Motor neuron (in vitro differentiated cells): ENCODE measurements at places on chromosomes 13 and 19. TPM values are rescaled to one million over a fixed set of nuclear protein-coding genes. Genes with fewer than 3 reads are reported as not detected.

- ATAC-seq, result peak; percentile 47
Measured at GRCh38 chr19:19540715-19541515, 2.9 kb downstream of the CILP2 start.

DNA sequence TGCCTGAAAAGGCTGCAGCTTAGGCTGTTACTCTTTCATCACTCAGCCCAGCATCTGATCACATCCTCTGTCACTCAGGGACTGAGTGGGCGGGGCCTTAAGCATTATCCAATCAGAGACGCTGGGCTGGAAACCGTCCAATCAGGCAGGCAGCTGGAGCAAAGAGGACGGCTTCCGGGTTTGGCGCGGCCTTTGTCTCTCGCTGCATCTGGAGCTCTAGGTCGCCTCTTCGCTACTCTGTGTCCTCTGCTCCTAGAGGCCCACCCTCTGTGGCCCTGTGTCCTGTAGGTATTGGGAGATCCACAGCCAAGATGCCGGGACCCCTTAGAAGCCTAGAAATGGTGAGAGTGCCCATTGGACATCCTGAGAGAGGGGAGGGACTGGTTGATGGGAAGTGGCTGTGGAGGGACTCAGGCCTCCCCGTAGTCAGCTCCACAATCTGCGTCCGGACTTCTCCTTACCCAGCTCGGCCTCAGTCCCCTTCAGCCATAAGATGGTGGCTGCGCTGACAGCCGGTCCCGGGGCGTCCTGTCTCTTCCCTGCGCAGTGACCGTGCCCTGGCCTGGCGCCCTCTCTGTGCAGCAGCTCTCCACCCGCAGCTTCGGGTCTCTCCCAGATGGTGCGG lies at the start of gene ZNF486:
Gene ZNF486, plus strand, starts transcription at position 195 of the 625 bp plus-strand sequence. Its CDS starts 117 bp downstream, at position 312.
- ATAC-seq, result peak; percentile 86

GRCh38 chr13:41988244-41988643 lies 27.3 kb upstream of the VWA8 start:
- no peak for ATAC-seq

- peak; percentile 73 for ATAC-seq
Measured at GRCh38 chr13:33676045-33676989, 141.6 kb upstream of the RFC3 start.

GRCh38 chr19:1074544-1075283 lies 7.7 kb downstream of the ARHGAP45 start:
- no peak for ATAC-seq

The FFAR1 gene
- 0.50 TPM in 1 of 2 replicates, not detected in the other for total RNA-seq

The SERPINE3 gene
- 0.14 TPM in 1 of 2 replicates, not detected in the other for total RNA-seq

- peak; percentile 84 for ATAC-seq
Measured at GRCh38 chr19:42370068-42370520, 20.0 kb downstream of the CNFN start.

- ATAC-seq, result peak; percentile 14
Measured at GRCh38 chr19:4654437-4655361, 15.4 kb downstream of the TNFAIP8L1 start.

DNA sequence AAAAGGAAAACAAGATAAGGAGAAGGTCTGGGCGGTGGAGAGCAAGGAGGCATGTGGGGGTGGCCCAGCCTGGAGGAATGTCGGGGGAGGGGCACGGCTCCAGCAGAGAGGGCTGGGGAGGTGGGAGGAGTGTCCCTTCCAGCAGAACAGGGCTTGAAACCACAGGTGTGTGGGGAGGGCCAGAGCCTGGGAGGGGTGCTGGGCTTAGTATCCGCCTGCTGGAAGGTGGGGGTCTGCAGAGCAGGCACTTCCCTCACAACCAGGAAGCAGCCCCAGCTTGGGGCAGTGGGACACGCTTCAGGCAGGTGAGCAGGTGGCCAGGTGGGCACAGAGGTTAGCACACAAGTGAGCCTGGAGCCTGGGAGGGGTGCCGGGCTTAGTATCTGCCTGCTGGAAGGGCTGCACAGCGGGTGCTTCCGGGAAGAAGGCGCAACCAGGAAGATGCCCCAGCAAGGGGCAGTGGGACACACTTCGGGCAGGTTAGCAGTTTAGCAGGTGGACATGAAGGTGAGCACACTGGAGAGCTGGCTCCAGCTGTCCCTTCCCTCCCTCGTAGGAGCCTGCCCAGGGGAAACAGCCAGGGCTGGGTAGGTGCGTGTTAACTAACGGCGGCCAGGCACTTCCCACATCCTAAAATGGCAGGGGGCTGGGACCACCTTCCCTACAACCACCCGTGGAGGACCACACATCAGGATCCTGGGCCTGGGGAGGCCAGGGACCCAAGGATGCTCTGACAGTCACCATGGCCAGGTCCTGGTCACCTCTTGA lies 3.0 kb downstream of the GAS6 start:
- no peak for ATAC-seq

The LRG1 gene
- total RNA-seq, result 0.10 and 0.16 TPM in 2 replicates

The ZNF555 gene
- total RNA-seq, result 6.4 and 7.0 TPM in 2 replicates

The FKRP gene
- 28.0 and 32.8 TPM in 2 replicates for total RNA-seq

DNA sequence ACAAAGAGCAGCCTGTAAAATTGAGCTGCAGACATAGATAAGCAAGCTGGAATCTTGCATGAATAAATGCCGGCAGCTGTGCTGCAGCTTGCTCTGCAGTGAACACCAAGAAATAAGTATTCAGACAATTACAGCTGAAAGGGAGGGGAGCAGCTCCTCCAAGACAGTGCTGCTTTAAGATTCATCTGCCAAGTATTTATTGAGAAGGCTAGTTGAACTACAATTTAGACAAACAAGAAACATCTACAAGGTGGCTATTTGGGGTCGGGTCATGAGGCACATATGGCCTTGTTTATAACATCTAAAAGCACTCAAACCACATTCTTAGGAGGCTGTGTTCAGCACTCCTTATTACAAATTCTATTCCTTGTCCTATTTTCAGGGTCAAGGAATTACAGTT lies 34.9 kb downstream of the ZNF726 start:
- no peak for ATAC-seq

The LILRB4 gene
- total RNA-seq, result not detected in 2 replicates

DNA sequence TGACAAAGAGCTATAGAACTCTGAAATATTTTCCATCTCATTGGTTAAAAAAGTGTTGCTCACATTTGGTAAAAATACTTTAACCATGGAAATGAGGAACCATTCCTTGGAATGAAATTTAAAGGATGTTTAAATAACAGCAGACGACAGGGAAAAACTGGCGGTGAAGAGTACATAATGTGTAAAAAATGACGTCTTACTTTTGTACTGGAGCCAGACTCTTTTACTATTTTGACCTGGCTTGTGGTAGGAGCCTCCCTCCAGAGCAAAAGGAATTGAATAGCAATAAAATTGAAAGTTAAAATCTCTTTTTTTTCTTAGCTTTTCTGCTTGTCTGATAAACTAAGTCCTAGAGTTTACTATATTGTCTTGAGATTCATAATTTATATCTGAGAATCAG lies 426.2 kb upstream of the KLHL1 start:
- no peak for ATAC-seq

- no peak for ATAC-seq
Measured at GRCh38 chr19:48004236-48004635, 9.8 kb downstream of the ELSPBP1 start.

GRCh38 chr19:28577233-28577632 lies 635.7 kb downstream of the UQCRFS1 start:
- no peak for ATAC-seq

DNA sequence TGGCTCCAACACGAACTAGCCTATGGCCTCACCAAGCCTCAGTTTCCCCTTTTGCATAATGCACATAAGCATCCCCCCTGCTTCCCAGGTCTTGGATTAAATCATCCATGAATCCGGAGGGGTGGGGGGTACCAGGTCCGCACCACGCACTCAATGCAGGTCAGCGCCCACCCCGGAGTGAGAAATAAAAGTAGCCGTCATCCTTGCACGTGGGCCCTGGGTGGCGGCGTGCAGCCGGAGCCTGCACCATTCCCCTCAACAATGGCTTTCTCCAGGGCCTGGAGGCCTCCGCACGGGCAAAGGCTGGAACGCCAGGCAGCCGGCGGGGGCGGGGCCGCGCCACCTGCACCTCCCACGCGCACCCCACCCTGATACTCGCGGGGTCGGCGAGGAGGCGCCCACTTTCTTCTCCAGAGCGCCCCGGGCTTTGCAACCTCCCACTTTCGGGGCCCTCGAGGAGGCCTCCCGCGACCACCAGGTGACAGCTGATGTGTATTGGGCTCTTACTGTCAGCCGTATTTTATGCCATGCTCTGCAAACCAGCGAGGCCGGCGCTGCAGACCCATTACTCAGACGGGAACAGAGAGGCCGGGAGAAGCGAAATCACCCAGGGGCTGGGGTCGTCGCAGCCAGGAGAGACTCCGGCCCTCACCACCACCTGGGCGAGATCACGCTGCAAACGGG lies 767 bp upstream of the GADD45B start:
- ATAC-seq, result peak; percentile 1

- ATAC-seq, result no peak
Measured at GRCh38 chr13:41099986-41100385, 32.6 kb downstream of the KBTBD6 start.

DNA sequence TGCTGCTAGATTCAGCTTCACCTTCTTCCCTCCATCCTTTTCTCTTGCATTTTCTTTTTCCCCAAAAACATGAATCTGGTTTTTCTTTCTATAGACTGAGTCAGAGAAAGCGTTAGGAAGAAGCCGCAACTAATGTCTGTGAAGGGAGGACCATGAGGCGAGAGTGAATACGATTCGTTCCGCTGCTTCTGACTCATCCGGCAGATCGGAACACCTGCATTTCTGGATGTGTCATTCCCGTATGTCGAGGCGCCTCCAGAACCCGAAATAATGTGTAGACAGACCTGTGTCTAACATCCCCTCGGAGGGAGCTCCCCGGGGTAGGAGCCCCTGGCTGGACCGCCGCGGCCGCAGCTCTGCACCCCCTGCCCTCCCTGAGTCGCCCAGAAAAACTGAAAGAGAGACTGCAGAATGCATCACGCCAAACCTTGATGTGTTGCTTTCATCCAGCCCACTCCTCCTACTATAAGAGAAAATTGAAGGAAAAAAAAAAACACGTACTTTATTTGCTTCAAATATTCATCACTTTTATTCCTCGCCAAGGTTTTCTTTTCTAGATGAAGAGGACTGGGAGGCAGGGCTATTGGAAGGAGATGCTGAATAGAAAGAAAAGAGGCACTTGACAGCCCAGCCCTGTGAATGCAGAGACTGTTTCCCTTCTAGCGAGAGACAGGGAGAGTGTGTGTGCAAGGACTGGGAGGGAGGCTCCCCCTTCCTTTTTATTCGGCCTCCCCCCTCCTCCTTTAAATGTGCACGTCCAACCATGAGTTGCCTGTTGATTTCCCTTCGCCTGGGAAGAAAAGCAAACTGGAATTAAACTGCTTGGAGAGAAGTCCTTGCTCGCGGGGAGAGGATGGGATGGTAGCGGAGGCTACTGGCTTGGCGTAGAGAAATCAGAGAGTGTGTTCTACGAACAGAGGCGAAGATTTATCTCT lies 616 bp upstream of the PCDH17 start:
- ATAC-seq, result no peak

DNA sequence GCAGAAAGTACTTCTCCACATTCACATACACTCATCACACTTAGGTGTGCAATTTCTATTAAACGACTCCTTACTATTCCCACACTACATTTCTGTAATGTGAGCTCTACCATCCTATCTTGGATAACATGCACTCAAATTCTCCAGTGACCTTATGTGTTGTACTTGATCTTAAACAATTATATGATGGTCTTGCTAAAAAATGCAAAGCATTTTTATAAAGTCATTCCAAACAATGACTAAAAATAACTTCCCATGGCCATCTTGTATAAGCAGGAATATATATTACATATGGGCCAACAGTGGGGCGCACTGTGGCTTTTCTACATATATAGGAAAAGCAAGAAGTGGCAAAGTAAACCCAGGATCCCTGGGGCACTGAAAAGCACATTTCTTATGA lies 155.5 kb downstream of the FLT1 start:
- ATAC-seq, result no peak

- no peak for ATAC-seq
Measured at GRCh38 chr13:73991384-73991783, 142.8 kb downstream of the KLF12 start.

GRCh38 chr13:28471421-28471820 lies 23.5 kb downstream of the FLT1 start:
- ATAC-seq, result no peak

- ATAC-seq, result no peak
Measured at GRCh38 chr13:98975822-98976261, 2.0 kb downstream of the DOCK9 start.

GRCh38 chr13:40149611-40150274 lies 494.3 kb downstream of the COG6 start:
- ATAC-seq, result no peak

The ZNF681 gene
- 0.19 TPM in 1 of 2 replicates, not detected in the other for total RNA-seq

GRCh38 chr13:33784738-33785137 lies 33.2 kb upstream of the RFC3 start:
- ATAC-seq, result no peak

The CEBPG gene
- 15.7 and 17.0 TPM in 2 replicates for total RNA-seq

GRCh38 chr13:37484056-37484455 lies 114.5 kb downstream of the POSTN start:
- ATAC-seq, result no peak
